ENCODE measurements at places on chromosomes 11 and 22.

GRCh38 chr11:67032830-67033551 lies 10.1 kb downstream of the SYT12 start:
- peak; percentile 94 for DNase-seq

GRCh38 chr11:115409691-115410220 lies 94.5 kb downstream of the CADM1 start:
- no peak for DNase-seq

- no peak for DNase-seq
Measured at GRCh38 chr22:43435851-43436811, 24.3 kb downstream of the MPPED1 start.

DNA sequence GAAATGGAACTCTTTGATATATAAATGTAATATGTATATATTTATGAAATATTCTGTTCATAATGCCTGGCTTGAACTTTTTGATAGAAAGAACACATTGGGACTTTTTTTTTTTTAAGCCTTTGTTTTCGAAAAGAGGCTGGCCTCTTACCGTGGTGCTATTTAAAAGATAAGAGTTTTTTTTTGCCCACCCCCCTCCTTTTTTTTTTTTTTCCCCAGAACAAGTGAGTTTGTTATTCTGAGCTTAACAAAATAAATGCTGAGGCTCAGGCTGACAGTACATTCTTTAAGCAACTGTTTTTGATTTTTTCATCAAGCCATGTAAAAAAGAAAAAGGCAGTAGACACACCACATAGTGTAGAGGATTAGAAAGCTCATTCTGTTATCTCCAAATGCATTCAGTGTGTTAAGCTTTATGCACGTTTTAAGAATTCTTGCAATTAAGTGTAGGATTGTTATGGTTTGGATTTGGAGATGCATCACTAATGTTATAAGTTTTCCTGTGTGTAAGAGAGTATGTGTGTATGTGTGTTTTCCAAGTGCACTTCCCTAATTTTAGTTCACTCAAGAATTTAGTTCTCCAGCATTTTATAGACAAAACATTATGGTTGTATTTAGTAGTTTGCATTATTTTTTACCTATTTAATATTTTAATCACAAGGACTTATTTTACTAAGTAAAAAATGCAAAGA lies 12.0 kb downstream of the PDHX start:
- DNase-seq: no peak

DNA sequence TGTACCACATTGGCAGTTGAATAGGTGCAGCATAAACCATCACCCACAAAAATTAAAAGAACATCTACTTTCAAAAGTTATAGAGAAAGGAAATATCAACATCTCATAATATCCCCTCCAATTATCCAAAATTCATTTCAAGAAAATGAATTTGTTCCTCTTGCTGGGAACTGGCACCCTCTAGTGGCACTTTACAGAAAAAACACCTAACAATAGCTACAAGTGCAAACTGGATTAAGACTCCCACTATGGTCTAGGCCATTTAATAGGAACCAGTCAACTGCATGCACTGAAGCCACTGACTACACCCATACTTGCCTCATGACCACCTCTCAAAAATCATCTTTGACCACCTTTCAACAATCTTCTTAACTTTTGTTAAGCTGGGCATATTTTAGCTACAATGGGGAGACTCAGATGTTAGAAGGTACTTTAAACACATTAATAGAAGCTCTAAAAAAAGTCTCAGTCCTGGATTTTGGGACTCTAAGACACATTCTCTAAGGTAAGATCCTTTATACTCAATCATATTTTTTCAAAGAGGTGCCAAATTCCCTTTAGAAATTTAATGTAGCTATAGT lies 17.3 kb downstream of the TRAF6 start:
- peak; percentile 61 for DNase-seq

DNA sequence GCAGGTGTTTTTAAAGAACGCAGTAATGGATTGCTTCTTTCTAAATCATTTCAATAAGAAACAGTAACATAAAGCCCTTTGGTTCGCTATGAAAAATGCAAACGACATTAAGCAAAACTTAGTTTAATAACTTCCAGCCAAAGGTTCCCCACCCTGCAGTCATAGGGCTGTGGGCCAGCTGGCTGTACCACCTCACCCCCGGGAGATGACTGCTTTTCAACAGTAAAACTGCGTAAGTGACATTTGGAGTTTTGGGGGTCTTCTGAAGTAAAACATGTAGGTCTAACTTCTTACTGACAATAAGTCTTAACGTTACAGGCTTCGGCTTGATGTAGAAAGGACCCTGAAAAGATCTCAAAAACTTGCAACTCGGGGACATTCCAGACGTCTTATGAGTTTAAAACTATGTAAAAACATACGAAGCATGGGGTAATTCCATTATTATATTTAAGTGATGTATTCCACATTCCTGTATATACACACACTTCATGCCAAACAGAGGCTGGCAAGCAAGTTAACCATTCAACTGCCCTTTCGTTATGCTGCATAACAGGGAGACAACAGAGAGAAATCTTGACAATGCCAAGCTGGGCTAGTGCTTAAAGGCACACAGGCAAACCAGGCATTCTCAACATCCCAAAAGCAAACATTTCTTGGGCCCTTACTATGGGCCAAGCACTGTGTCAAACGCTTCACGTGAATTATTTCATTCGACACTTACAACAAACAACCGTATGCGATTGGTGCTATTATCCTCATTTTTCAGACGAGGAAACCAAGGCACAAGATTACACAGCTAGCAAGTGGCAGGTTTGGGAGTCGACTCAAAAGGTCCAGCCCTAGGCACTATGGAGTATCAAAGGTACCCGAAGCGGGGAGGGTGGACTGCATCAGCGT lies 1.2 kb downstream of the MRTFA start:
- peak; percentile 42 for DNase-seq

DNA sequence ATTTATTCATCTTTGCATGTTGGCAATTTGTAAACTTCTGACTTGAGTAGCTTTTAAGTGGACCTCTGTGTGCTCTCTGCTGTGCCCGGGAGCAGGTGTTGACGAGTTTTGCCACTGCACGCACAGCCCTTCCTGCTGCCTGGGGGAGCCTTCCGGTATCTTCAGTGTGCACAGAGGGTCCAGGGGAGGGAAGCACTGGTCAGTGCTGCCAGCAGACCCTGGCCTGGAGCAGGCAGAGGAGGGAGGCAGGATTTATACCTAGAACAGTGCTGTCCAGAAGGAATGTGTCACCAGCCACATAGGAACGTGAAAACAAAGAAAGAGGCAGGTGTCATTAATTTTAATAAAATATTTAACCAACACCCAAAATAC lies 403.6 kb downstream of the TBC1D22A start:
- DNase-seq: no peak

- peak; percentile 51 for DNase-seq
Measured at GRCh38 chr11:34647131-34647530, 26.2 kb downstream of the EHF start.

- DNase-seq: no peak
Measured at GRCh38 chr22:49326558-49326957, 501.1 kb downstream of the BRD1 start.

- peak; percentile 53 for DNase-seq
Measured at GRCh38 chr22:43867839-43868635, 5.7 kb upstream of the SULT4A1 start.

GRCh38 chr11:113551645-113552044 lies 76.4 kb upstream of the DRD2 start:
- no peak for DNase-seq
